ENCODE measurements at places on chromosomes 1 and 21. TPM values are rescaled to one million over a fixed set of nuclear protein-coding genes. Genes with fewer than 3 reads are reported as not detected.
A peak's percentile ranks its signal among the peaks of the same experiment; 100 is the strongest.

DNA sequence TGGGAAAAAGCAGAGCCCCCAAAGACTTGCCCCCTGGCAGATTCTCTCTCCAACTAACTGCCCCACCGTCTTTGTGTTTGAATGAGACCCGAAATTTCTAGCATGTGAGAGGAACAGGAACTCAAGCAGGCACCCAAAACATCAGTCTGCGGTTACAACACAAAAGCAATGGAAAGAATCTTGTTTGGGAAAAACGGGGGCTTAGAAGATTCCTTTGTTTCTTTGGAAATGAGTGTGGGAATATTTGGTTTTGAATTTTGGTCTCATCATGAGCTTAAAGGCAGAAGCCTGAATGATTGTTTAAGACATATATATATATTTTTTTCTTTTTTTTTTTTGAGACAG, 188.9 kb upstream of the TMEM51 start:
- no peak for DNase-seq

DNA sequence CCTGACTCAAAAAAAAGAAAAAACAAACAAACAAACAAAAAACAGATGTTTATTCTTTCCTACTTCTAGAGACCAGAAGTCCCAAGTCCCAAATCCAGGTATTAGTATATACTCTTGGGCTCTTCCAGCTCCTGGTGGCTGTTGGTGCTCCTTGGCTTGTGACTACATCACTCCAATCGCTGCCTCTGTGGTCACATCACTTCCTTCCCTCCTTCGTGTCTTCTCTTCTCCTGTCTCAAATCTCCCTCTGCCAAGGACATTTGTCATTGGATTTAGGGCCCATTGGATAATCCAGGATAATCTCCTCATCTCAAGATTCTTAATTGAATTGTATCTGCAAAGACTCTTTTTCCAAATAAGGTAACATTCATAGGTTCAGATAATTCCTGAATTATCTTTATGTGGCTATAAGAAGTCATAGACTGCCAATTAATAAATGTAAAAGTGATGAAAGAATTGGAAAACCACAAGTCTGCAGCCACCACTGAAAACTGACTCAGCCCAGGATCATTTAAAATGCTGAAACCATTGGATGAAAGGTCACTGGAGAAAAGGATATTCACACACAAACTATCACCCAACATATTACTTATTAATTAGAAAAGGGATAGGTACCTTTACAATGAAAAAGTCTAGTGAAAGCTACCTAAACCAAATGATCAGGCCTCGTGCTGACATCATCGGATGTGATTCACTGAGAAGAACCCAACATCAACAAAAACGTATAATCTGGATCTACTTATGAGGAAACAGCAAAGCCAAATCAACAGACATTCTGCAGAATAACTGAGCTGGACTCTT, 67.1 kb downstream of the ZNF281 start:
- no peak for DNase-seq

DNA sequence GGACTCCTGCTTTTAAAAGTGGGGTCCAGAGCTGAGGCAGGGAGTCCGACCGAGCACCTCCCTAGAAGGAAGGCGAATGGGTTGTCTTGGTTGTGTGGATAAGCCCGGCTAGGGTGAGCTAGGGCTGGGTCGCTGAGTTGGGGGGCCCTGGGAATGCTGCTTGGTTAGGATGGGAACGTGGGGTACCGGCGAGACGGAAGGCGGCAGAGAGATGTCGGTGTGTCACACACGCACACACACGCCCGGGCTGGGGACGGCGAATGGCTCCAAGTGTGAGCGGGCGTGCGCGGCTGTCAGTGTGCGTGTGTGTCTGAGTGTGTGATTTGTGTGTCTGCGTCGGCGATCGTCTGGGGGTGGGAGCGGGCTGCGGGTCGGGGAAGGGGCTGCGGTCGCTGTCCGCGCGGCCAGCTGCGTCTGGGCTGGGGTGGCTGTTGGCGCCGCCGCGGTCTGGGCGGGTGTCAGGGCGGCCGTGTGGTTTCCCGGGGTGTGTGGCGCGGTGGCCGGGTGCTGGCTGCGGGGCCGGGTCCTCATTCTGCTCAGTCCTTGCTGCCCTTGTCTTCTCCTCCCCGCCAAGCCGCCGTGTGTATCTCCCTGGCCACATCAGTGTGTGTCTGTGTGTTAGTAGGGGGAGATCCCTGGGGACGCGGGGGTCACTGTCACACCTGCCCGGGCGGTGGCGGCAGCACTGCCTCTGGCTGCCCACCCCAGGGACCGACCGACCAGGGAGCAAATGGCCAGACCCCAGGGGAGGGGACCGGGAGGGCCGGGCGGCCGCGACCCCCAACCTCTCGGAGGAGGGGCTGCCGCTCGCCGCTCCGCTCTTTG, 1.1 kb downstream of the EFNA3 start:
- DNase-seq, result no peak

DNA sequence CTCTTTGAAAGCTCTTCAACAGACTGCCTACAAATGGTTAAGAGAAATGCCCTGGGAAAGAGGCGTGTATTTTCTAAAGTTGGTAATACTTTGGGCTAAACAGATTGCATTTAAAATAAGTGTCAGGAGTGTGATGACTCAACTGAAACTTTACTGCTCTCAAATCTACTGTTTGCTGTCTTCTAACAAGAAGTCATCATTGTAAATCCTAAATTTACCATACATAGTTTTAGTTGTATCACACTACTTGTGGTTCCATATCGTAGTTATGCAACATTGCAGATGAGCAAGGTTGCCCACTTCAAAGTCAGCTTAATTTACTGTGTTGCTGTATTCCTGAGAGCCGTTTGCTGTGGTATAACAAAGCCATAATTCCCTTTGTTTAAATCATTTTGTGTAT, 59.6 kb downstream of the RGS21 start:
- DNase-seq, result no peak

- no peak for DNase-seq
These were observed 234.5 kb downstream of the DYRK1A start for GRCh38 chr21:37601027-37601426.

DNA sequence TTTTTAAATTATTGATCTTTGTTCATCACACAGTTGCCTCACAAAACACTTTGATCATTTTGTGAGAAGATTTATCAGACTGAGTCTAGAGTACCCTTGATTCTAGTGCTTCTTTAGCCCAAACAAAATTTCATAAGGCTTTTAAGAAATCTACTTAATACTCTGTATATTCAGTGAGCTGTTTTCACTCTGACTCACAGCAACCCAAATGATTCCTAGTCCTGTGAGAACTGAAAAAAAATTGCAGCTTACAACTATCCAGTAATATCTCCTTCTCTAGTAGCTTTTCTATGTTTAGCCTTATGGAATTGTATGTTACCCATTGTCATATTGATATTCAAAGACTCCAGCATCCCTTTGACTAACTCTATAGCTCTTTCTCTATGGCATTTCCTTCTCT, 915.6 kb downstream of the AMY1C start:
- DNase-seq, result no peak

DNA sequence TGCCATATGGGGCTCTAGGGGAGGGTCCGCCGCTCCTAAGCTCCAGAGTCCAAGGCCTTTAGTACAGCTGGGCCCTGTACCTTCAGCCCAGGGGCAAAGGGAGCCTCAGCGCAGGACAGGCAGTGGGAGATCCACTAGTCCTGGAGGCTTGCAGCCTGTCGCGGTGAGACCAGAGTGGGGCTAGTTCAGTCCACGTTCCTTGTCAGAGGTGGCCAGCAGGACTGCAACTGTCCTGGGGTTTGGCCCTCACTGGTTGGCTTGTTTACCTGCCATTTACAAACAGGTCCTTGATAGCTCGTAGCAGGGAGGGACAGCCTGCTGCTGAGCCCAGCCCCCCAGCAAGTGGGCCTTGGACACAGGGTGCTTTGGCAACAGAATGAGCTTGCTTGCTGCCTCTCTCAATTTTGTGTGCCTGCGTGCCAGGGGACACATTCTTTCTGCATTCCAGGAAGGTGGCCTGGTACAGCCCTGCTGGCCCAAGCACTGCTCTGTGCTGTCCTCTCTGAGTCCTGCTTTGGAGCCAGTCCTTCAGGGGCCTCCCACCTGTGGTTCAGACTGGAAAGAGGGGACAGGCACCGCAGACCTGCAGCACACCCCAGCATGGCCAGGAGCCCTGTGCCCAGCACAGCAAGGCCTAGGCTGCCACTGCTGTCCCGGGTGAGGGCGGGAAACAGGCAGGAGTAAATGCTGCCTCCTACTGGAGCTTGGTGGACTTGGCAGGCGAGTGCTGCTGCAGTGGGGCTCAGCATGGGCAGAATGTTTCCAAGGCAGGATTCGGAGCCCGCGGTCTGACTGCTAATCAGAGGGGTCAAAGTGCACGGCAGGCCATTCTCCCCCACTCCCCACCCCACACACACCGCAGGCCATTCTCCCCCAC, 15.2 kb downstream of the H6PD start:
- no peak for DNase-seq

DNA sequence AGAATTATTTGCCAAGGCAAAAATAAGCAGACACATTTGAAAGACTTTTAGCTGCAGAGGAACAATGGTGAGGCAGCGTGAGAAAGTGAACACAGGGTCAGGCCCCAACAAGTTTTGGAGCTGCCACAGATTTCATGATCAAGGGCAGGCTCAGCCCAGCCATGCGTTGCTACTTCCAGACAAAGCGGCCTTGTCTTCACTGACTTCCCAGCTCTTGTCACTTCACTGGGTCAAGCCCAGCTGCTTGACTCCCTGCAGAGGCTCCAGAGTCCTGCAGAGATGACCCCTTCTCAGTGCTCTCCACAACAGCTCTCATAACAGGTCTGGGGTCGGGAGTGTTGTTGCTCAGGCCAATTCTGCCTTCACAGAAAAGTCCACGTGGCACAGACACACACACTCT, 35.8 kb downstream of the HHAT start:
- DNase-seq, result no peak

GRCh38 chr21:45465611-45466329, 60.8 kb downstream of the COL18A1 start:
- no peak for DNase-seq

DNA sequence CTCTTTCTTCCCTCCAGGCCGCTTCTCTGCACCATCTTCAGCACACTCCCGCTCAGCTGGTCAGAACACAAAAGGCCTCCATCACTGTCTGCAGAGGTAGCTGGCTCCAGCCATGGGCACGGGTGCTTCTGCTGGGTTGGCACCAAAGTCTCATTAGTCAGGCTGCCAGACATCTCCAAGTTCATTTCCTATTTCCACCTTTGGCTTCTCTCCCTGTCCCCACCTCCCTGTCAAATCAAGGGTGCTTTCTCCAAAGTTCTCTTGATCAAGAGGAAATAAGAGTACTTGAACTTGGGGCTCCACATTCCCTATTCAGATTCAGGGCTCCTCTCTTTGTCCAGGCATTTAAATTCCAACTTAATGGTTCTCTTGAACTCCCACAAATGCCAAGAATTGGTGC, 33.9 kb upstream of the GRIK3 start:
- DNase-seq, result no peak

DNA sequence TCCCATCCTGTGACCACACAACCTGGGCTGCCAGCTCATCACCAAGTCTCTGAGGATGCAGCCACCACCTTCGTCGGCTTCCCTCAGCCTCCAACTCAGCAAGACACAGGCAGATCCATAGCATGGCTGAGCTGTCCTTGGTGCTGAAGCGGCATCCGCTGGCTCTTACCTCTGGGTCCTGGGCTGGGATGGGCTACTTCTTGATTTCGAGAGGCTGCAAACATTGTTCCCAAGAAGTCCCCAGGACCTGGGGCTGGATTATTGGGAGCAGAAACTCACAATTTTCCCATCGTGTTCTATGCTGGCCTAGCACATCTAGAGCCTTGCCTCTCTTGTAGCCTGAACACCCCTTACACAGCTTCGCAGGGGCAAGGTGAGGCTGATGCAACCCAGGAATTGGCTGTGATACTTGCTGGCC, 24.9 kb upstream of the C1QA start:
- no peak for DNase-seq

- no peak for DNase-seq
These were observed 34.1 kb upstream of the PDPN start for GRCh38 chr1:13549521-13549920.

DNA sequence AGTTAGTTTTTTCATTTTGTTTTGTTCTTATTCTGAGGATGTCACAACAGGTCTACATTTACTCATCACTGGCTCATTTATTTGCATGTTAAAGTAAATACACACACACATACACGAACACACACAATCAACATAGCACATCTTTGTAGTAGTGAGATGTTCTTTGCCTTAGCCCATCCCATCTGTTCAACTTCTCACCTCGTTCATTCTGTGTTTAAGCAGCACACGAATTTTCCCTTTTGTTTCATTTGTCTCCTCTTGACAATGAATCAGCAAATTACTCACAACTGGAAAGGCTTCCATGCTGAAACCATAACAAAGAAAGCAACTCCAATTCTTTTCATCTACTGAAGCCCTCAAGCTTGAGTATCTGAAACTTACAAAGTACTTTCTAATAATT, 133.3 kb upstream of the CHRM3 start:
- no peak for DNase-seq

GRCh38 chr1:36555041-36555440, 72.3 kb upstream of the CSF3R start:
- DNase-seq, result peak; percentile 43

DNA sequence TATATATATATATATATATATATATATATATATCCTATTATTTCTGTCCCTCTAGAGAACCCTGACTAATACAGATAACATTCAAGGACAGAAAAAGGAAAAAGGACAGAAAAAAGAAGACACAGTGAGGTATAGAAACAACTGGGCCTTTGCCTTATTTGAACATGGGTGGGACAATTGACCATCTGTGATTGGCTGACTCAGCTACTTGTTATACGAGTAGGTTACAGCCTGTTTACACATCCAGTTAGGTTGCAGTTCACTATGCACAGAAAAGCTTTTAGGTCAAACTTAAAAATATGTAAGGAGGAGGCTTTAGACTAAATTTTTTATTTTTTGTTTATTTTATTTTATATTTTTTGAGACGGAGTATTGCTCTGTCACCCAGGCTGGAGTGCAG, 39.8 kb upstream of the RGS8 start:
- no peak for DNase-seq

- no peak for DNase-seq
These were observed 23.7 kb upstream of the SLC45A1 start for GRCh38 chr1:8294170-8294697.

DNA sequence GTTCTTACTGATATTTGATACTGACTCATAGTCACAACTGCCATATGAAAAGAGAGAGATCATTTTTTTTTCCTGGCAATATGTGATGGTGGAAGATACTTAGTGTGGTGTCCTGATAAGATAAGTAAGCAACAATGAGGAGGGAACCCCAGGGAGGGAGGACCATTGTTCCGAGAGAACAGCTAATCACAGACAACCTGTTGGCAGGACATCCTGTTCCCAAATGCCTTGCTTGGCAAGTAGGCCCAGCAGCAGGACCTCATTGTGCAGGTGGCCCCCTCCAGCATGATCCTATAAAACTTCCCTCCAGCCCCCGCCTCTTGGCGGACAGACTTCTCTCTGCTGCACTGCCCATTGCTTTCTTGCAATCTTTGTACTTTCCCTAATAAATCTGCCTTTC, 329.4 kb upstream of the CHRM3 start:
- no peak for DNase-seq

GRCh38 chr1:100995198-100995988, 30.2 kb downstream of the DPH5 start:
- DNase-seq, result no peak

ST7L gene
- total RNA-seq, result 14.0 TPM

WDR64 gene
- not detected for total RNA-seq

AMPD1 gene
- 0.30 TPM for total RNA-seq

TMEM200B gene
- 2.1 TPM for total RNA-seq

C8A gene
- total RNA-seq, result not detected

Measured in cardiac septum (tissue), 1 donor.